ENCODE measurements at places on chromosomes 1 and 21.

DNA sequence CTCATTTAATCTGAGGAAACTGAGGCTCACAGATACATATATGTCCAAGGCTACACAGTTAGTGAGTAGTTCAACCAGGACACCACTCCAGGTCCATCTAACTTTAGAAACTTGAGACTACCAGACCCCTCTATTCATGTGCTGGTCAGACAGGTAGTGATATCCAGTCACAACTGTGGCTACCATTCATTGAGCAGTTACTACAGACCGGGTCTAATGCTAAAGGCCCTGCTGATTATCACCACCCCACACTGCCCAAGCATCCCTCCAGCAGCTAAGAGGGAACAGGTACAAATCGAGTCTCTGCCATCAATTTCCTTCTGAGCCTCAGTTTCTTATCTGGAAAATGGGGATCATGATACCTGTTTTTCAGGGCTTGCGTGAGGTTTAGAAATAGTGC lies 5.3 kb downstream of the HPCA start:
- DNase-seq: no peak

DNA sequence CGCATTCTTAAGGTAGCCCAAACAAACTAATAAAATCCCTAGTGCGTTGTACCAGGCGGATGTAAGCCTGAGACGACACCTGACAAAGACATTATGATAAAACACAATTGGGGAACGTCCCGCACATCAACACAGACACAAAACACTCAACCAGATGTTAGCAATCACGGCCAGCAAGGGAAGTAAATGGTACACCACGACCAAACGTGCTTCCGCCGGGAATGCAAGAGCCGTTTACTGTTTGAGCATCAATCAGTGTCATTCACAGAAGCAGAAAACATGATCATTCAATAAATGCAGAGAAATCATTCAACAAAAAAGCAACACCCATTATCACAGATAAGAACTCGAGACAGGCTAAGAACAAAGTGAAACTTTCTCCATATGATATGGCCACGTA lies 49.4 kb upstream of the COL18A1 start:
- no peak for DNase-seq

DNA sequence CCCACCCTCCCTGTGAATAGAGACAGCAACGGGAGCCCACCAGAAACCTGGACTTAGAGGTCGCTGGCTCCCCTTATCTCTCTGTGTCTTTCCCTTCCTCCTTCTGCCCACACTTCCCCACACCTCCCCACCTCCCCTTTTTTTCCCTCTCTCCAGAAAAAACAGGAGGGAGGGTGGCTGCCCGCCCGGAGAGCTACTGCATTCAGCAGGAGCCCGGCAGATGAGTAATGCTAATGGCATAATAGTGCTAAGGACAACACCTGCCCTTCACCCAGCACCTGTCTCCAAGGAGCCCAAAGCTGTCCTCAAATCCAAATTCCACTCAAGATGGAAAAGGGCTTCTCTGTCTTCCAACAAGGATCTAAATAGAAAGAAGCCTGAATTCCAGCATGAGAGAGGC lies 11.4 kb upstream of the PRELP start:
- DNase-seq: no peak

DNA sequence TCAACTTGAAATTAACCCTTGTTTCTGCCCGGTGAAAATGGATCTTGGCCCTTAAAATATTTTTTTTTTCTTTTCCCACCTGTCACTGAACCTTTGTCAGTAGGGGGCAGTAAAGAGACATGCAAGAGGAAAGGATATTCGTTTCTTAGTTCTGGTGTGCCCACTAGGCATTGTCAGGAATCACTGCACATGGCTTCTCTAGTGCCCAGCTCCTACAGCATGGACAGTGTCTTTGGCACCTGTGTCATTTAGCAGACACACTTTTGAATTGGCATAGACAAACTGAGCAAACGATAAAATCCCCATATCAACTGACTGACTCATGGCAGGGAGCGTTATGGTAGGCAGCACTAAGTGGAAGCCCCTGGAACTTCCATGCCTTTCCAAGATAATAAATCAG lies 1048.1 kb downstream of the BRINP3 start:
- no peak for DNase-seq

GRCh38 chr1:157235307-157235706 lies 97.1 kb upstream of the ETV3 start:
- no peak for DNase-seq

DNA sequence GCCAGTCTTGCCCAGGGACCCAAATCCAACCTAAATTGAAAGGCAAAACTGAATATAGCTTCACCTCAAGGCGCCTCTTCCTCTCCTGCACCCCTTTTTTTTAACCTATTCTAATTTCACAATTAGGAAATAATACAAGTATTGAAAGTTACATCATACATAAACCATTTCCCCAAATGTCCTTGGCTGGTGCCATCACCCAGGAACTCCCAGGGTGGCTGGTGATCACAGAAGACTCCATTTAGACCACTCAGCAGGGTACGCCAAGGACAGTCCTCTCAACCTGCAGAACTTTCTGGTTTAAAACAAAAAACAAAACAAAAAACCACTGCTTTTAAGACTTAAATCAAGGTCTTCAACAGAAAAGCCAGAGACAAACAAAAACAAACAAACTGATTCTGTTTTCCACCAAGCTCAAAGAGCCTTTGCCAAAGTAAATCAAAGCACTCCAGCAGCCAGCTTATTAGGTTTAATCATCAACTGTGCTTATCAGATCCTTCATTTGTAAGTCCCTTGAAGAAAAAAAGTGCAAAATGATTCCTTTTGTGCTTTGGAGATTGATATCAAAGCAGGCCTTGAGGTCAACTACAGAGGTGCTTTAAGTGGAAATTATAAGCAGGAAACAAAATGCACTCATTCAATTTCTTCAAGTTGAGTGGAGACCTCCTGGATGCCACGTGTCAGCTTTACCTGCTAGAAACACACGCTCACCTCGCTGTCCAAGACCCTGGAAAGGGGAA lies 113.0 kb downstream of the ETS2 start:
- no peak for DNase-seq

DNA sequence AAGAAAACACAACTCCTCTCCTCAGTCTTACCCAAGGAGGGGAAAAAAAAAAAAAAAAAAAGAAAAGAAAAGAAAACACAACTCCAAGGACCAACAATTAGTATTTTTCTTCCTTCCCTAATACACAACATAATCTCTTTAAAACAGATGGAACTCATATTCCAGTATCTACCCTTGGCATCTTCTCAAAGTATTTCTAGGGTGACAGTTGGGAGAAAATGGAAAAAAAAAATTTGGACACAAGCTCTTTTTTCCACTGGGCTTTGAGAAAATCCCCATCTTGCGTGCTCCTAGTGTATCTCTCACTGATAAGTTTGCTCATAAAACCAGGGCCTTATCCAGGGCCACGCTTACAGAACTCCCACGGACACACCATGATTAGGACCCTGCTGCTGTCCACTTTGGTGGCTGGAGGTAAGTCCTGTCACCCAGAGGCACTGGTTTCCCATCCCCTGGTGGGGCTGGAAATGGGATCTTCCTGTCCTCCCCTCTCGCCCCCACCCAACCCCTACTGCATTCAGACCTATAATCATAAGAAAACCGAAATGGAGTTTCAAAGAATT lies at the start of gene CELA2B:
CELA2B (plus strand) TSS at position 353 of the 563 bp plus-strand sequence; CDS start at position 375, 22 bp downstream.
- DNase-seq: no peak

Data from activated naive CD8-positive, alpha-beta T cell treated with anti-CD3 and anti-CD28 coated beads, Interleukin-2, amount 50 U/mL, for 16 hours (primary cell).